Activated T-helper 1 cell treated with anti-CD3 and anti-CD28 coated beads, Interleukin-2, amount 50 U/mL, for 16 hours (primary cell): ENCODE measurements at places on chromosomes 2 and 18.
A peak's percentile ranks its signal among the peaks of the same experiment; 100 is the strongest.

DNA sequence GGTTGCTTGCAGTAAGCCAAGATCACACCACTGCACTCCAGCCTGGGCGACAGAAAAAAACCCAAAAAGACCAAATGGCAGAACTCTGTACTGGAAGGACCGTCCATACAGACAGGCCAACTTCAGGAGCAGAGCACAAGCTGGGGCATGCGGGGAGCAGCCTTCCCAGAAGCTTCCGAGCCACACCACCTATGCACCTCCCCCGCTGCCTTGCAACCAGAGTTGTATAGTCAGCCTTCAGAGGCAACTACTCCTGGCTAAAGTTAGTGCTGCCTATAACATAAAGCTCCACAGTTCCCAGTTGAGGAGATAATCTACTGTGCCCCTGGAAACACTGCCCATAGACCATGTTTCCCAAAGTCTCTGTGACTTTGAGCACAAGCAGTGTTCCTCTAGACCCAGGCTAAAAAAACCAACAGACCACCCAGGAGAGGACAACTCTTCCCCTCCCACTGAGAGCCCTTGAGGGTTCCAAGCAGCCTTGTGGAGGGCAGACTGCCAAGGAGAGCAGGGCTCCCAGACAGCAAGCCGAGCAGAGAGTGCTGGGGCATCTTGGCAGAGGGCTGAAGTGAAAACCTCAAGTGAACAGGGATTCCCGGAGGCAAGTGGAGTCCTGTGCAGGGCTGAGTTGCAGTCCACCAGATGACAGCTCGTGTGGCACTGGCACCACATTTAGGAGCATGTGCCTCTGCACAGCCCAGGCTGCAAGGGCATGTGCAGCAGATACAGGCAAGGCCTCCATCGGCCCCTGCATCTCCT, 6.8 kb downstream of the SFT2D3 start:
- DNase-seq, result no peak

- DNase-seq, result no peak
These were observed 120.4 kb upstream of the KLF7 start for GRCh38 chr2:207286106-207286505.

GRCh38 chr2:5569256-5569655, 122.9 kb upstream of the SOX11 start:
- no peak for DNase-seq

GRCh38 chr18:22838221-22838620, 94.9 kb upstream of the RBBP8 start:
- no peak for DNase-seq

GRCh38 chr2:18795906-18796305, 206.5 kb upstream of the NT5C1B start:
- no peak for DNase-seq

DNA sequence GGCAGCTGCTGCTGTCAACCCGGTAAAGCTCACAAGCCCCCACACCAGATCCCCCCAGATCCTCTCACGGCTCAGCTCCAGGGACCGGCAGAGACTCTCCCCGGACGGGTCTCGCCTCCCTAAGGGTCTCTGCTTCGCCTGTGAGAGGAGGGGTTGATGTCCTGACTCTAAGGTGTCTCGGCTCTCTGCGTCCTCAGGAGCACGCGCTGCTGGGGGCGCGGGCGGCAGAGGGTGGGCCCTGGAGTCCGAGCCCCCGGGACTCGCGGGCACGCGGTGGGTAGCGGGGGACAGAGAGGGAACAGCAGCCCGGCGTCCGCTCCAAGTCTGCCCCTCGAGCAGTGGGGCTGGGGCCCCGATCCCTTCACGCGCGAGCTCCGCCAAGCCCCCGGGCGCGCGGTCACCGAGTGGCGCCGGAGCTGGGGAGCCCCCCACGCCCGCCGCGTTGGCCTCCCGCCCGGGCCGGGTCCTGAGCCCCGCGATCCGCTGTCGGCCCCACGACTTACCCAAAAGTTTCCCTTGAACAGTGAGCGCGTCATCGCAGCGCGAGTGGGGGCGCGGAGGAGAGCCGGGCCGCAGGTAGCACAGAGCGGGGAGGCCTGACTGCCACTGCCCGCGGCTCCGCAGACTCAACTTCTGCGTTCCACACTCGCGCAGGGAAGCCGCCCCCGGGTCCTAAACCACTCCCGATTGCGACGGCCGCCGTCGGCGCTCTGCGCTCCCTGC, at the start of gene PSTPIP2:
Gene PSTPIP2, minus strand, starts transcription at position 608 of the 723 bp plus-strand sequence. Its CDS starts 72 bp downstream, at position 536.
- DNase-seq, result peak; percentile 44

DNA sequence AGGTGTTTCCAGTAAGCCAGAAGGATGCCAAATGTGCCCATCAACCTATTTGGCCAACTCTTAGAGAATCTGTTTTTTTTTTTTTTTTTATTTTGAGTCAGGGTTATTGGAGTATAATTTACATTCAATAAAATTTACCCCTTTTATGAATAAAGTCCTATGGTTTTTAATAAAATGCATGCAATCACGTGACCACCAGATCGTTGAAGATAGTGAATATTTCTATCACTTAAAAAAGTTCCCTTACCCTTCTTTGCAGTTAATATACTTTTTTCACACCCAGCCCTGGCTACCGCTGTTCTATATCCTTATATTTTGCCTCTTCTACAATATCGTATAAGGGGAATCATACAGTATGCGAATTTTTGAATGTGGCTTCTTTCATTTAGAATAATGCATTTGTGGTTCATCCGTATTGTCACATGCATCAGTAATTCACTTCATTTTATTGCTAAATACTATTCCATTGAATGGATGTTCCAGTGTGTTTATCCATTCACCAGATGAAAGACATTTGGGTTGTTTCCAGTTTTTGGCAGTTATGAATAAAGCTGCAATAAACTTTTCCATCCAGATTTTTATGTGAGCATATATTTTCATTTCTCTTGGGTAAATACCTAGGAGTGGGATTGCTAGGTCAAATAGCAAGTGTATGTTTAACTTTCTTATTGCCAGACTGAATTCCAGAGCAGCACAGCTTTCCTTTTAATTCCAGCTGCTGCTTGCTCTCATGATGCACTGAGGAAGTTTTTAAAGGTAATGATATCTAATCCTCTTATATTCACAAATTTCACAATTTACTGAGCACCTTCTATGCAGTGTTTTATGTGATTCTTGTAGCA, 156.3 kb upstream of the NT5C1B start:
- no peak for DNase-seq

DNA sequence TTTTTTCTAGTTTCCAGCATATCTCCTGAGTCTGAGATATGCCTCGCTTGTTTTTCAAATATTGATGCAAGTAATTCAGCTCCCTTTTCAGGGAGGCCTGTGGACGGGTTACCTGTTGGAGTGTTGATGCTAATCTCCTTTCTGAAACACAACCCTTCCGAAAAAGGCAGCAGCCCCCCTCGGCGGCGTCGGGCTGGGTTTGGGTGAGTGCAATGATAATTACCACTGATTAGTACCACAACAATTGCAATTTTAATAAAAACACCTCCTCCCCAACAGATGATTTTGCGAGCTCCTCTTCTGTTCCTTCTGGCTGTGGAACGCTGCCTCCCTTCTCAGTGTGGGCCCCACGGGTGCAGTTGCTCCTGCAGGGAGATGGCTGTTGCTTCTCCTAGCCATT, 66.3 kb downstream of the PTGR3 start:
- no peak for DNase-seq

- no peak for DNase-seq
These were observed 903 bp downstream of the KCNG3 start for GRCh38 chr2:42492691-42493467.

GRCh38 chr2:204260901-204261300, 284.4 kb upstream of the PARD3B start:
- DNase-seq, result no peak

DNA sequence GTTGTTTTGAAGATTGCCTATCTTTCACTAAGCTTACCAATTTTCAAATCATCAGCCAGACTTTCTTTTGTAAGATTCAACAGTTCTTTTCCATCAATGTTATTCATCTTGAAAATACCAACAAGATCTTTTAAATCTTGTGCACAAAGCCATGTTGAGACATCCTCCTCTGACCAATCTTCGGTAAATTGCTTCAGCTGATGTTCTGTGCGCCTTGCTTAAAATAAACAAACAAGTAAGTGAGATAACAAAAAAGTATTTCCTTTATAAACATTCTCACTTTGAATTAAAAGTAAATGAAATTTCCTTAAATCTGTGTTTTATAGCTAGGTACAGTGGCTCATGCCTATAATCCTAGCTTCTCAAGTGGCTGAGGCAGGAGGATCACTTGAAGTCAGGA, 30.3 kb downstream of the WDSUB1 start:
- DNase-seq, result no peak

DNA sequence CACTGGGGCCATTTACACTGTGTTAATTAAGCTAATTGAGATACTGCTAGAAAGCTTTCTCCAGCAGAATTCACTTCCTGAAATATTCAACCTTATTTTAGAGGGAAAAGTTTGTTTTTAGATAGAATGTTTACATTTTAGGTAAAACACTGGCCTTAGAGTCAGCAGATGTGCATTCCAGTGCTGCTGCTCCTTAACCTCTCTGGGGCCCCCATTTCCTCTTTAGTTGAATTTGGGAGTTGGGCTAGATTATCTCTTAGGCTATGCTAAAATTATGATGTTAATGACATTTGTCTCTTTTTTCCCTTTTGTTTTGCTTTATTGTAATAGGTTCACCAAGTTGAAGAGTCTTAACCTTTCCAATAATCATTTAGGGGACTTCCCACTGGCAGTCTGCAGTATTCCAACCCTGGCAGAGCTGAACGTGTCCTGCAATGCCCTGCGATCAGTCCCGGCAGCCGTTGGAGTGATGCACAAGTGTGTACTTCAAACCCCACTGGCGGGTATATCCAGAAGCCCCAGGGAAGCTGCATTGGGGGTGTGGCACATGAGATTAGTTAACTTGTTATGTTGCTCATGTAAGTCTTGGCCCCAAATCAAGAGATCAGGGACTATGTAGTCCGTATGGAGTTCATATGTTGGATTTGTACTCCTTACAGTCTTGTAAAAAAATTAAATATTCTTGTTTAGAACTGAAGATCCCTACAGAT, 179.5 kb downstream of the PHLPP1 start:
- no peak for DNase-seq

- DNase-seq, result no peak
These were observed 67.5 kb downstream of the EVA1A start for GRCh38 chr2:75493230-75493629.

- DNase-seq, result peak; percentile 46
These were observed 23.6 kb upstream of the HES6 start for GRCh38 chr2:238263204-238264071.

- DNase-seq, result no peak
These were observed 17.3 kb upstream of the CRIM1 start for GRCh38 chr2:36338124-36338826.

DNA sequence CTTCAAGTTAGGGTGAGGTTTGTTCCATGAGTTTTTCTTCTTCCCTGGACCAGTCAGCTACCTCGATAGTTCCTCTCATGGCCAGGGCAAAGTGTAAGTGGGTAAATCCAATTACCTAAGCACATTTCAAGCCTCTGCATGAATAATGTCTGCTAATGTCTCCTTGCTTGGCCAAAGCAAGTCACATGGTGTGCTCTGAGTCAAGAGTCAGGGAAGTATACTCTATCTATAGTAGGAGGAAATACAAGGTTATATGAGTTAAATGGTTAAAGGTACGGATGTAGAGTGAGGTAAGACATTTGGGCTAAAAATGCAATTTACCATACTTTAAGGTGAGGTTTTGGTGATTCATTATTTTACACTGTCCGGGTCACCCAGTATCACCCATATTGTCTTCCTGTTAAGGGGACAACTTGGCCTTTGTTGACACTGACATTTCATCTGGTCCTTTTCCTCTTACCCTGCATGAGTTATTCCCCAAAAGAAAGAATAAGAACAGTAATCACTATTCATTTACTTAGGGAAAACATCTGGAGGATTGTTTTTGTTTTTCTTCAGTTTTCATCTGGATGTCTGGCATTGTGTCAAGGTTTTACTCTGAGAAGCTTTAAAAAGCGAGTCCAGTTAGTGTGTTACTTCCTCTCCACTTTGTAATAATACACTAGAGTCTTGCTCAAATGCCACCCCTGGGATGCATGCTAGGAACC, 405.5 kb downstream of the RND3 start:
- DNase-seq, result no peak

GRCh38 chr2:219314804-219315468, 5.7 kb upstream of the PTPRN start:
- no peak for DNase-seq

DNA sequence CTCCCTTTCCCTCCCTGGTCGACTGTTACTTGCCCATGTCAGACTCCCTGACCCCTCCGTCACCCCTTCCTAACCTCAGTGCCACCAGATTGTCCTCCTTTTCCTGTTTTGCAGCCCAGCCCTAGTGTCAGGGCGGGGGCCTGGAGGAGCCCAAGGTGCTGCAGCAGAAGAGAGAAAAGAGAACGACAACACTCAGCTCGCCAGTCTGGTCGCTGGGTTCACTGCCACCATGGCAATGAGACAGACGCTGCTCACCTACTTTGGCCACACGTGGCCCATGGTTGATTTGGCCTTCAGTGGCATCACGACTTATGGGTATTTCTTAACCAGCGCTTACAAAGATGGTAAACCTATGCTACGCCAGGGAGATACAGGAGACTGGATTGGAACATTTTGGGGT, 108.4 kb upstream of the RMDN2 start:
- no peak for DNase-seq

- DNase-seq, result no peak
These were observed 48.1 kb downstream of the HS1BP3 start for GRCh38 chr2:20602803-20603202.

- DNase-seq, result no peak
These were observed 24.3 kb upstream of the ARHGAP25 start for GRCh38 chr2:68710336-68710735.

- DNase-seq, result no peak
These were observed 204.8 kb upstream of the GALNT5 start for GRCh38 chr2:157052685-157053224.

- no peak for DNase-seq
These were observed 167.2 kb downstream of the TRIB2 start for GRCh38 chr2:12883906-12884305.
